Colonic mucosa (tissue), 4 donors: ENCODE measurements at places on chromosomes 13 and 19. TPM values are rescaled to one million over a fixed set of nuclear protein-coding genes. Genes with fewer than 3 reads are reported as not detected.

The DACH1 gene
- 5.2 TPM for total RNA-seq

The ZNF284 gene
- total RNA-seq, result 1.2 TPM

The SIGLEC6 gene
- total RNA-seq, result 1.9 TPM

The CARM1 gene
- 75.9 TPM for total RNA-seq

The RASAL3 gene
- total RNA-seq, result 1.7 TPM

The ZIC2 gene
- 0.82 TPM for total RNA-seq

DNA sequence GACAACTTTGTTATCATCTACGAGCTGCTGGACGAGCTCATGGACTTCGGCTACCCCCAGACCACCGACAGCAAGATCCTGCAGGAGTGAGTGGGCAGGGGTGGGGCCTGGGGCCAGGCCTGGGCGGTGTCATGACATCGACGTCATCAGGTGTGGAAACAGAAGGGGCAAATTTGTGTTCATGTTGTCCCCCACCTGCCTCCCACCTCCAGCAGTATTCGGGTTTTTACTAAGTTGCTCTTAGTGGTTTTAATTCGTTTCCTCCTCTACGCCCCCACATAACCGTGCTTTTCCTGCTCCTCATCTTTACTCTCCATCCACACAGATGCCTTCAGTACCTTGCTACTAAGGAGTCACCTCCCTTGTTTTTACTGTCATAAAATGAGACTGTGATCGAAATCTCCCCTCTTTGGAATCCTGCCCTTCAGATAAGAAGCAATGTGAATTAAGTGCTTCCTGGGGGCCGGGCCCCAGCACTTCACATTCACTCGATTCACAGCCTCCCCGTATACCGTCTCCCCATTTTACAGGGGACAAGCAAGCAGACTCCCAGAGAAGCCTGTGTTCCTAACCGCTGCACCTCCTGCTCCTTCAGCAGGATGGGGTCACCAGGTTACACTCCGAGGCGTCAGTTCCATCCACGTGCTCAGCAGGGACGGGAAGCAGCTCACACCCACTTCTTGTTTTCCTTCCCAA is 10.5 kb downstream of the AP1M1 start:
- H3K36me3 ChIP-seq, result no peaks in the 10 kb centered on the region
- DNase-seq, result no peak
- no peaks in the 10 kb centered on the region for H3K4me1 ChIP-seq

- H3K27me3 ChIP-seq, result no peaks in the 10 kb centered on the region
- peak overlapping the region; percentile 89 for H3K4me3 ChIP-seq
- H3K36me3 ChIP-seq, result no peaks in the 10 kb centered on the region
- H3K4me1 ChIP-seq, result no peaks in the 10 kb centered on the region
- DNase-seq, result peak; percentile 19
These were observed 811 bp upstream of the ZNF8 start for GRCh38 chr19:58277748-58278540.

- H3K4me3 ChIP-seq, result no peak overlapping the region
- H3K4me1 ChIP-seq, result no peaks in the 10 kb centered on the region
- H3K36me3 ChIP-seq, result no peaks in the 10 kb centered on the region
- H3K27ac ChIP-seq, result no peak overlapping the region
- no peak for DNase-seq
- H3K27me3 ChIP-seq, result no peaks in the 10 kb centered on the region
These were observed 24.1 kb downstream of the HPN start for GRCh38 chr19:35065574-35065973.

- H3K4me3 ChIP-seq, result no peak overlapping the region
- no peaks in the 10 kb centered on the region for H3K36me3 ChIP-seq
- H3K27ac ChIP-seq, result no peak overlapping the region
- H3K4me1 ChIP-seq, result no peaks in the 10 kb centered on the region
- DNase-seq, result no peak
These were observed 75.2 kb upstream of the UBAC2 start for GRCh38 chr13:99125326-99125915.

- H3K4me3 ChIP-seq, result no peak overlapping the region
- no peaks in the 10 kb centered on the region for H3K4me1 ChIP-seq
- no peaks in the 10 kb centered on the region for H3K27me3 ChIP-seq
- H3K36me3 ChIP-seq, result no peaks in the 10 kb centered on the region
- peak overlapping the region; percentile 42 for H3K27ac ChIP-seq
These were observed 70.8 kb downstream of the LNX2 start for GRCh38 chr13:27549406-27549981.

GRCh38 chr13:51298812-51299211 is 40.7 kb upstream of the SERPINE3 start:
- no peaks in the 10 kb centered on the region for H3K4me1 ChIP-seq
- no peaks in the 10 kb centered on the region for H3K36me3 ChIP-seq
- DNase-seq, result no peak

DNA sequence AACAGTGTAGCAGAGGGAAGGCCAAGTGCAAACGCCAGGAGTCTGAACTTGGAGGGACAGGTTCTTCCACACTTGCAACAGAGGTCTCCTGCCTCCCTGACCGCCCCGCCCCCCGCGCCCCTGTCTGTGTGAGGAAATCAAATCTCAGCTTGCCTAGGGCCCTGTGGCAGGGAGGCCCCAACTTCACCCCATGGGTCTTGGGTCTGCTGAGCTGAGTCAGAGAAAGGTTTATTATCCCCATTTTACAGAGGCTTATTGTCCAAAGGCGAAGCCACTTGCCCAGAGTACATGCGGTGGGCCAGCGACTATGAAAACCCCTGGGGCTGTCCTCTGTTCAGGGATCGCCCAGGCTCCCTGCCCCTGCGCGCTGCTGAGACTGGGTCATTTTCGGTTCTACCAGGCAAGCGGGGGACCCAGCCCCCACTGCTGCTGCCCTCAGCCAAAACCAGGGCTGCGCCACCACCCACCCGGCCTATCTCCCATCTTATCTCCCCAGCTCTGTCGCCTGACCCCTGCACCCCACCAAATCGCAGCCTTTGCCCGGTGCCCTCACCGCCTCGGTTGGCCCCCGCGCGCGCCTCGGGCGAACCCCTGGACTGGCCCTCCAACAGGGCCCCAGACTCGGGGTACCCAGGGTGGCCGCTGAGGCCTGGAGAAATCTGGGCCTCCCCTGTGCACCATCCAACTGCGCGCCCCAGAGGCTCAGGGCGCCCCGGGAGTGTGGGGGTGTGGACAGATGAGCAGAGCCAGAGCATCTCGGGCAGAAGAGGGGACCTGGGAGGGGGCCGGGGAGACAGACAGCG is 850 bp upstream of the CERS4 start:
- no peak for DNase-seq
- H3K27me3 ChIP-seq, result peaks cover 4% of the 10 kb centered on the region
- H3K27ac ChIP-seq, result no peak overlapping the region
- H3K36me3 ChIP-seq, result no peaks in the 10 kb centered on the region
- H3K4me3 ChIP-seq, result peak overlapping the region; percentile 63
- no peaks in the 10 kb centered on the region for H3K4me1 ChIP-seq

- no peak overlapping the region for H3K27ac ChIP-seq
- DNase-seq, result no peak
- H3K36me3 ChIP-seq, result no peaks in the 10 kb centered on the region
- H3K4me1 ChIP-seq, result no peaks in the 10 kb centered on the region
- no peak overlapping the region for H3K4me3 ChIP-seq
- no peaks in the 10 kb centered on the region for H3K27me3 ChIP-seq
These were observed 108.0 kb downstream of the URI1 start for GRCh38 chr19:30049846-30050667.

DNA sequence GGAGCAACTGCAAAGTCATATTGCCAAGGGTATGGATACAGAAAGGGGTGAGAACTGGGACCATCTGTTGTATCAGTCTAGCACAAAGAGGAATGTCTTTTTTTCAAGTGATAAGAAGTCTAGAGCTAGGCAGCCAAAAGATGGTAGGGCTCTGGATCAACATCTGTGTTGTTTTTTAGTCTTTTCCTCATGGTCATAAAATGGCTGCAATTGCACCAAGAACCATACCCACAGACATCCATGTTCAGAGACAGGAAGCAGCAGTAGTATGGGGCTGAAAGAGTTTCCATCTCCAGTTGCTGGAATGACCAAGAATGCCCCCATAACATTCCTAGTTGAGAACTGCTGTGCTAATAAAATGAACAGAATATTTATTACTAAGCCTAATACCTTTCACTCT is 25.6 kb downstream of the KCNC3 start:
- H3K4me3 ChIP-seq, result no peak overlapping the region
- H3K4me1 ChIP-seq, result no peaks in the 10 kb centered on the region
- no peak overlapping the region for H3K27ac ChIP-seq
- peaks cover 3% of the 10 kb centered on the region for H3K36me3 ChIP-seq
- H3K27me3 ChIP-seq, result no peaks in the 10 kb centered on the region
- no peak for DNase-seq

DNA sequence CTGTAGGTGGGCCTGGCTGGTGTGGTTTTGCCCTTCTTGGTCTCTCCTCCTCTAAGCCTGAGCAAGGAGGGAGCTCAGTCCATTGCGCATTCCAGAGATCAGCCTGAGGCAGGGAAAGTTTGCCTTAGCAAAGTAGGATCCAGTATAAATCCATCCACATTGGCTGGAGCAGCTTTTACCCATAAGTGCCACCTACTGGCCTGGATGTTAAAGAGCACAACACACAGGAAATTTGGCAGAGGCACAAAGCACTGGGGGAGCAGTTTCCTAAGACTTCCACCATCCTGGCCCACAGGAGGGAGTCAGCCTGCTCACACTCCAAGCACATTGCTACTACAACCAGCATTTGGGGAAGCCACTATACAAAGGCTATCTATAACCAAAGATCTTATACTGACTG is 1124.2 kb downstream of the SLITRK1 start:
- no peak for DNase-seq
- no peak overlapping the region for H3K4me3 ChIP-seq
- H3K27ac ChIP-seq, result no peak overlapping the region
- H3K4me1 ChIP-seq, result no peaks in the 10 kb centered on the region
- H3K36me3 ChIP-seq, result no peaks in the 10 kb centered on the region

- DNase-seq, result no peak
- no peaks in the 10 kb centered on the region for H3K4me1 ChIP-seq
- H3K4me3 ChIP-seq, result no peak overlapping the region
- H3K27ac ChIP-seq, result no peak overlapping the region
- H3K36me3 ChIP-seq, result no peaks in the 10 kb centered on the region
These were observed 1.7 kb downstream of the PLPPR2 start for GRCh38 chr19:11356676-11357550.

GRCh38 chr13:105466376-105466775 is 1069.1 kb downstream of the EFNB2 start:
- no peaks in the 10 kb centered on the region for H3K36me3 ChIP-seq
- DNase-seq, result no peak
- no peak overlapping the region for H3K4me3 ChIP-seq
- H3K27me3 ChIP-seq, result no peaks in the 10 kb centered on the region
- no peaks in the 10 kb centered on the region for H3K4me1 ChIP-seq
